ENCODE measurements at places on chromosomes 5 and 9.

DNA sequence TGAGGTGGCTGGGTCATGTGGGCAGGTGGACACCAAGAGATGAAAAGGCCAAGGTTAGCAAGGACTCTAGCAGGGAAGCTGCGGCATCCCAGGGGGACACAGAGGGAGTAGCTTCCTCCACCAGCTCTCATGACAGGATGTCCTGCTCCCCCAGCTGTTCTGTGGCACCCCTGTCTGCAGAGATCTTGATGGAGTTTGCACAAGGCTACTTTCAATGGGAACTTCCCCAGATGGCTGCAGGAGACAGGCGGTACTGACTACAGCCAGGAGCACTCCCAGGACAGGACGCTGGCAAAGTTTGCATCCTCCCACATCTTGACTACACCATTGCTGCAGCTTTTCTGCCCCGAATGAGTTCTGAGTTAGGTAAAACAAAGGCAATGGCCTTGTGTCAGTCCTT lies 312.8 kb downstream of the TLE4 start:
- no peak for DNase-seq

DNA sequence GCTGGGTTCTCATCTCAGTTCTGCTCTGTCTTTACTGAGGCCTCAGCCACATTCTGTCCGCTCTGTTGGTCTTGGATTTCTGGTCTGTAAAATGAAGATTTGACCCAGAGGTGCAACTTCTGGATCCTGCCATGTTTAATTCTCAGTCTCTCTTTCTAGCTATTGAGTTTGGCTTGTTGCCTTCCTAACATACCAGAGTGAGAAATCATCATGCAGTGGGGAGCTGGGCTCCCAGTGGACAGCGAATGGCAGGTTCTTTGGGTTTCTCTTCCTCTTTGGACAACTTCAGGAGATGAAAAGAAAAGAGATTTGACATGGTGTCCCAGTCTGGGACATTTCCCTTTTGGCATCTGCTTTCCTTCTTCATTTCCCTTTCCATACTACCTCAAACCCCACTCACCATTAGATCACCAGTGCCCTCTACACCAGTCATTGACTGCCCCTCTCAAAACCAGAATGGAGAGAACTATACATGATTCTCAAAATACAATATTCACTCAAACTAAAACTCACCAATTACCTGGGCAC lies 334.7 kb downstream of the ACTL7B start:
- peak; percentile 49 for DNase-seq

DNA sequence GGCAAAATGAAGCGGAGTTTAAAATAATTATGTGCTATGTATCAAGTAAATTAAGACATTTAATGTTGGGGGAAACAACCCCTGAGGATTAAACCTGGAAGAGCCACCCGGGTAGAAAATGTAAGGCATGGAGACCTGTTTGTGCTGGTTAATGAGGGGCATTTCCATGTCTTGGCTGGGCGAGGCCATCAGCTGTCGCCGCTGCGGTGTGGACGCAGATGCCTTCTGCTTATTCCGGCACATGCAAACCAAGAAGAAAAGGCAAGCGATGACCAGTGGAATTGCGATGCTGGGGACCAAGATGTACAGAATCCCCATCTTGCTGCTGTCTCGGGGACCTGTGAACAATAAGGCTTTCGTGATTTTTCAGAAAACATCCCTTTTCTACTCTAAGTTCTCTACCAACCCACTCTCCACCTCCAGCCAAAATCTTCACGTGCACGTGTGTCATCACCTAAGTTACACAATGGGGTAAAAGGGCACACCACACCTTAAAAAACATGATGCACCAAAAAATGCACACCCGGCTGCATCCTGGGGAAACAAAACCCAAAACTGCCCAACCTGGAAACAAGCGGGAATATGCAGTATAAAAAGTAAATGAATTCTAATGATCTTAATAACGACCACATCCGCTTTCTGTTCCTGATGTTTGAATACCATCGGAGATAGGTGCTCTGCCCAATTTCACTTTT lies 223.5 kb downstream of the ROR2 start:
- no peak for DNase-seq

- no peak for DNase-seq
Observed at GRCh38 chr9:6426117-6426516, 13.1 kb downstream of the UHRF2 start.

GRCh38 chr5:150229571-150229970 lies 39.7 kb downstream of the SLC6A7 start:
- no peak for DNase-seq
